Thyroid gland (tissue), 4 donors: ENCODE measurements at places on chromosomes 16 and 17. TPM values are rescaled to one million over a fixed set of nuclear protein-coding genes. Genes with fewer than 3 reads are reported as not detected.

DNA sequence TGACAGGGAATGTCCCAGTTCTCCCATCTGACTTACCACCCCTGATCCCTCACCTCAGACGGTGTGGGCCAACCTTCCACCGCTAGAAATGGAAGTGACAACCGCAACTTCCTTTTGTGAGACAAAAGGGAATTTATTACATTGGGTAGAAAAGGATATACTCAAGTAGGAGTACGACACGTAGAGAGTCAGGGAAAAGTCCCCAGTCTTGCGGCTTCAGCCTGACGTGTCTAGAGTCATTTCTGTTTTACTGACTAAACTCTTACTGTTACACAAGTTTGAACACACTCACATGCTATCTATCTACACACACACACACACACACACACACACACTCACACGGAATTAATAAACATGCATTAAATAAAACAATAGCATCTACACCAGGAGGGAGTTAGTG is 178.9 kb downstream of the COPRS start:
- H3K36me3 ChIP-seq, result no peaks in the 10 kb centered on the region
- DNase-seq, result no peak
- no peak overlapping the region for H3K4me3 ChIP-seq
- H3K4me1 ChIP-seq, result peaks cover 3% of the 10 kb centered on the region
- no peaks in the 10 kb centered on the region for H3K27me3 ChIP-seq

- H3K4me1 ChIP-seq, result peaks cover 16% of the 10 kb centered on the region
- H3K36me3 ChIP-seq, result no peaks in the 10 kb centered on the region
- H3K27ac ChIP-seq, result peak overlapping the region; percentile 69
Measured at GRCh38 chr16:10558746-10559641, 21.4 kb downstream of the EMP2 start.

PIRT gene
- total RNA-seq, result not detected

DNA sequence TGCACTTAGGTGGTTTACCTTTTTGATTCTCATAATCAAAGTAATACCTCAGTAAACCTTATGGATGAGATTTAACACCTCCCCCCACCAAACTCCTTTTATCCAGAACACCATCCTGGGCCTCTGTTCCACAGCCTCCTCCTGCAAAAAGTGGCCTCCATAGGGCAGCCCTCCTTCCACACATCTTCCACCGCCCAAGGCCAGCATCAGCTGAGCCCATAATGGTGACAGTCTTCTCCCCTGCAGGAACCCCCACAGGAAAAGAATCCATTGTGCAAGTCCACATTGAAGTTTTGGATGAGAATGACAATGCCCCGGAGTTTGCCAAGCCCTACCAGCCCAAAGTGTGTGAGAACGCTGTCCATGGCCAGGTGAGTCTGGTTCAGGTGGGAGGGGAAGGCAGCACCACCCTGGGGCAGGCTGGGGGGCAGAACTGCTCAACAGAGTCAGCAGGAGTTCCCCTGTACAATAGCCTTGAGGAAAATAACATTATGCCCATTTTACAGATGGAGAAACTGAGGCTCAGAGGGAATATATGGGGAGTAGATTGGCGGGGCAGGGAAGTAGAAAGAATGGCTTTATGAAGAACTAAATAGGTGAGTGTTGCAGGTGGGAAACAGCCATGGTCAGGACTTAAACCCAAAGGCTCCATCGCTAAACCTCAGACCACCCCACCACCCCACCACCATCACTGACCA is 29.2 kb upstream of the BEAN1 start:
- H3K27me3 ChIP-seq, result no peaks in the 10 kb centered on the region
- no peaks in the 10 kb centered on the region for H3K4me1 ChIP-seq
- DNase-seq, result no peak

DNA sequence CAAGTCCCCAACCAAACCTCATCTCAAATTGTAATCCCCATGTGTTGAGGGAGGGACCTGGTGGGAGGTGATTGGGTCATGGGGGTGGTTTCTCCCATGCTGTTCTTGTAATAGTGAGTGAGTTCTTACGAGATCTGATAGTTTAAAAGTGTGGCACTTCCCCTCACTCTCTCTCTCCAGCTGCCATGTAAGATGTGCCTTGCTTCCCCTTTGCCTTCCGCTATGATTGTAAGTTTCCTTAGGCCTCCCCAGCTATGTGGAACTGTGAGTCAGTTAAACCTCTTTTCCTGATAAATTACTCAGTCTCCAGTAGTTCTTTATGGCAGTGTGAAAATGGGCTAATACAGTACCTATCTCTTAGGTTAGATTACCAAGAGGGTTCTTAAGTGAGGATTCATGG is 5.8 kb downstream of the PMFBP1 start:
- H3K27ac ChIP-seq, result no peak overlapping the region
- H3K4me3 ChIP-seq, result no peak overlapping the region
- no peaks in the 10 kb centered on the region for H3K36me3 ChIP-seq
- H3K4me1 ChIP-seq, result no peaks in the 10 kb centered on the region
- no peak for DNase-seq
- H3K27me3 ChIP-seq, result no peaks in the 10 kb centered on the region

DNA sequence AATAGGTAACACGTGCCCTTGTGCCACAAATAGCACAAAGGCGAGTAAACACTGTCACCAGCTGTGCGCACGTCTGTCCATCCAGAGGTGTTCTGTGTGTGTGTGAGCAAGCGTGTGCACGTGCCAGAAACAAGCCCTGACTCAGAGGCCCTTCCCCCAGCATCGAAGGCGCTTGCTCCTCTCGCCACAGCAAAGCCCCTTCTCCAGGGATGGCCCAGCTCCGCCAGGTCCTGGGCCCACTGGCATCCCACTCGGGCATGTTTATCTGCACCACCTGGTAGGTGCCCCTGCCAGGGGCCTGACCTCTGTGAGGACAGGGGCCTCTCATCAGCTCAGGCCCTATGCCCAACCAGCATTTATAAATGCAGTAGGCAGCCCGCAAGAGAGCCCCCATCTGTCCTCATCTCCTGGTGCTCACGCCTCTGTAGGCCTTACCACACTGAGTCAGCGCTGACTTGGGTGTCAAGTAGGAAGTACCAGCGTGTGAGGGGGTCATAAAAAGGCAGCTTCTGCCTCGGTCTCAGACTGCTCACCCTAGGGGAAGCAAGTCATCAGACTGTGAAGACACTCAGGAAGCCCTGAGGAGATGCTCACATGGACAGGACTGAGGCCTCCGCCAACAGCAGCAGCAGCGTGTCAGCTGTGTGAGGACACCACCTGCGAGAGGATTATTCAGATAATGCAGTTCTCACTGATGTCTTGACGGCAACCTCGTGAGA is 10.8 kb downstream of the TMEM235 start:
- no peaks in the 10 kb centered on the region for H3K27me3 ChIP-seq
- DNase-seq, result no peak
- no peaks in the 10 kb centered on the region for H3K36me3 ChIP-seq
- H3K27ac ChIP-seq, result no peak overlapping the region
- no peaks in the 10 kb centered on the region for H3K4me1 ChIP-seq
- no peak overlapping the region for H3K4me3 ChIP-seq

- DNase-seq, result no peak
- H3K4me1 ChIP-seq, result no peaks in the 10 kb centered on the region
- no peaks in the 10 kb centered on the region for H3K36me3 ChIP-seq
Measured at GRCh38 chr17:65193716-65194293, 56.6 kb downstream of the RGS9 start.

TBC1D3K gene
- total RNA-seq, result not detected

DNA sequence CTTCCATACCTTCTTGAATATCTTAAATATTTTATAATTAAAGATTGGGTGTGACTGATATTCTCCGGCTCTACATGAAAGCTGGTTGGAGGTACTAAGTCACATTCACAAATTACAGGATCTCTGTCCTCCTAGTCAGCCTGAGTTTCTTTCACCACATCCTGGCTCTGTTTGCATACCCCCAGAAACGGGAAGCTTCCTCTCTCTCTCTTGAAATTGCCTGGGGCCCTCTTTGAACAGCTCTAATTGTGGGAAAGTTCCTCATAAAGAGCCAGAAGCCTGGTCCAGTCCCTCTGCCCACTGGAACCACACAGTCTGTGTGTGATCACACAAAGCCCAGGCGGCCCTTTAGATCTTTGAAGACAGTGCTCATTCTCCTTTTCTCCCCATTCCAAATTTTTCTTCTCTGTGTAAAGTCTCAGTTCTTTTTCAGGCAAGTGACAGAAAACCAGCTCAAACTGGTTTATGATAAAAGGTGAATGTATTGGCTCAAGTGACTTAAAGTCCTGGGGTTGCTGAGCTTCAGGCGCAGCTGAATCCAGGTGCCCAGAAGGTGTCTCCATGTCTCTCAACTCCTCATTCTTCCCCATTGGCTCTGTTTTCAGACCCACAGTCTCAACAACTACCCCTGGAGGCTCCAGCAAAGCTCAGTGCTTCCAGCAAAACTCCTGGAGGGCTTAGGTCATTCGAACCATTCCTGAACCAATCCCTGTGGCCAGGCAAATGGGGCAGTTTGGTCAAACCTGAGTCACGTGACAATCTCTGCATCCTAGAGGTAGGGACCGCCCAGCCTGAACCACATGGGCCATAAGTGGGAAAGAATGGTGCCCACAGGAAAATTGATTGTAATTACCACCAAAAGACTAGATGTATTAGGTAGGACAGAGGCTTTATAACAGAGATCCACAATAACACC is 8.5 kb upstream of the RAI1 start:
- H3K27ac ChIP-seq, result no peak overlapping the region
- no peaks in the 10 kb centered on the region for H3K36me3 ChIP-seq
- peaks cover 3% of the 10 kb centered on the region for H3K4me1 ChIP-seq
- no peak for DNase-seq

DNA sequence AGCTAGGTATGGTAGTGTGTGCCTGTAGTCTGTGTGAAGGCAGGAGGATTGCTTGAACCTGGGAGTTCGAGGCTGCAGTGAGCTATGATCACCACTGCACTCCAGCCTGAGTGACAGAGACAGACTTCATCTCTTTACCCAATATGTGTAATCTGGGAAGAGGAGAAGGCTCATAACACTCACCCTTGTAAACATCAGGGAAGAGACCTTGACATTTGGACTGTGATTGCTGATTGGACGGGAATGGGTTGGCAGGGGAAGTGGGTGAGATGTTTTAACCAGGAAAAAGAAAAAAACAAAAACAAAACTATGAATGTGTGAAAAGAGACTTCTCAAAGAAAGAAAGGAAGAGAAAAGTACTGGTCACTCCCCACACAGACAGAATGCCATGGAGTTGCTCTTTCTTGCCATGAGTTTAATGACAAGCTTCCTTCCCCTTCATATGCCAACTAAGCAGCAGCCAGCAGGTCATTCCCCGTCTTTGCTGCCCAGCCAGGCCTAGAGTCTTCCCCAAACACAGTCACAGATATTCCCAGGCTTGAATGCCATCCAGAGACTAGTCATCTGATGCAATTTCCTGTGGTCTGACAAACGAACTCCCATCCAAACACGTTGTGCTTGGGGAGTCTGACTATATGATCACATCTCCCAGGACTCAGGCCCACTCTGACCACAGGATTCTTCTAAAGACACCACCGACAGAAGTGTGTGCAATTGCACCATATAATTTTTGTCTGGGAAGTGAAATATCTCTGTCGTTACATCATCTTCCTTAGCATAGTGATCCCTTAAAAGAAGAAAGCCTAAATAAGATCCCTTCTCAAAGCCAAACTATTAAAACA is 3.6 kb upstream of the XAF1 start:
- H3K27me3 ChIP-seq, result no peaks in the 10 kb centered on the region
- no peak overlapping the region for H3K4me3 ChIP-seq
- H3K27ac ChIP-seq, result peak overlapping the region; percentile 74
- no peak for DNase-seq

GRCh38 chr16:54193665-54194333 is 92.8 kb downstream of the IRX3 start:
- H3K27ac ChIP-seq, result peak overlapping the region; percentile 50
- H3K36me3 ChIP-seq, result no peaks in the 10 kb centered on the region
- no peak overlapping the region for H3K4me3 ChIP-seq
- no peaks in the 10 kb centered on the region for H3K4me1 ChIP-seq
- peak; percentile 84 for DNase-seq

DNA sequence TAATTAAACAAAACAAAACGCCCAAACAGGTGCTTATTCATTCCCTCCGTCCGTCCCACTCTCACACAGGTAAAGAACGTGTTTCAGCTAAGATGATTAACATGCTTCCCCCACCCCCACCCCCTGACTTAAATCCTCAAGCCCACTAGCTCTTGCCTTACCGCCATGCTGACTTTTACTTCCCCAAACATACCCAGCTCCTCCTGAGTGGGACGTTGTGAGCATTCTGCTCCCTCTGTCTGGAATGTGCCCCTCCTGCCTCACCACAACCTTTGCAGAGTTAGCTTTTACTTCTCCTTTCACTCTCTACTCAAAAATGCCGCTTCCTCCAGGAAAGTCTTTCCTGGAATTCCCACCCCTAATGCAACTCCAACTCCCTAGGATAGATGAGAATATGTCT is 774.0 kb upstream of the RBFOX1 start:
- no peaks in the 10 kb centered on the region for H3K4me1 ChIP-seq
- no peaks in the 10 kb centered on the region for H3K36me3 ChIP-seq
- DNase-seq, result no peak

- no peaks in the 10 kb centered on the region for H3K27me3 ChIP-seq
- no peak overlapping the region for H3K4me3 ChIP-seq
- no peak overlapping the region for H3K27ac ChIP-seq
- no peaks in the 10 kb centered on the region for H3K36me3 ChIP-seq
- no peak for DNase-seq
Measured at GRCh38 chr16:11405331-11406176, 60.3 kb downstream of the RMI2 start.

GRCh38 chr17:70655176-70655958 is 486.0 kb downstream of the KCNJ2 start:
- DNase-seq, result no peak
- H3K4me1 ChIP-seq, result no peaks in the 10 kb centered on the region
- H3K27ac ChIP-seq, result no peak overlapping the region
- H3K4me3 ChIP-seq, result no peak overlapping the region
- H3K27me3 ChIP-seq, result no peaks in the 10 kb centered on the region

DNA sequence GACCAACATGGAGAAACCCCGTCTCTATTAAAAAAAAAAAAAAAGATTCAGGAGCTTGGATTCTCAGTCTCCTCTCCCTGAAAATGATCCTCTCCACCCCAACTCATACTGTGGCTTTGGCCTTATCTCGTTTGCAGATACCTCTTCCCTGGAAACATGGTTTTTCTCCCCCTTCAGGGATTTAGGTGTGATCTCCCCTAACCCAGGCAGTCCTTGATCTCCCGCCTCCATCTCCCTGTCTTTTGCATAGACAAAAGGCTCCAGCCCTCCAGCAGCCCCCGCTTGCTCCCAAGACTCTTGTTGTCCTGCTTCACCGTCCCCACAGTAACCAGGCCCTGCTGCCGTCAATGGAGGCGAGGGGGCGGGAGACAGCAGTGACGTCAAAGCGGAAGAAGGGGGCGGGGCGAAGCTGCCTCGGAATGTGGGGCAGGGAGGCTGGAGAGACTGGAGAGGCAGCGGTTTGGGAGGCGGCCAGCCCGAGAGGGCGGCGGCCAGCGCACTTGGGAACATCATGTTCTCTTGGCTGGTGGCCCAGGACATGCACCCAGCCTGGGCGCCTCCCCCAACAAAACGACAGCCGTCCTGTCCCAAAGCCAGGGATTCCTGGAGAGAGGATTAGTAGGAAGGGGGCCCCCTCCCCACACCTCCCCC is 1.9 kb upstream of the PER1 start:
- peak overlapping the region; percentile 98 for H3K27ac ChIP-seq
- H3K4me1 ChIP-seq, result peaks cover 37% of the 10 kb centered on the region
- peaks cover 21% of the 10 kb centered on the region for H3K36me3 ChIP-seq
- DNase-seq, result peak; percentile 99

MYLK3 gene
- not detected for total RNA-seq

ASB16 gene
- 1.7 TPM for total RNA-seq

NPB gene
- total RNA-seq, result 0.33 TPM
